Brain pericyte (primary cell): ENCODE measurements at places on chromosomes 6 and 20.

- DNase-seq: no peak
Measured at GRCh38 chr20:17619351-17620093, 49.6 kb downstream of the DSTN start.

- DNase-seq: no peak
Measured at GRCh38 chr6:119493980-119494379, 144.4 kb upstream of the MAN1A1 start.

- DNase-seq: no peak
Measured at GRCh38 chr6:146813554-146813953, 214.8 kb downstream of the ADGB start.

- no peak for DNase-seq
Measured at GRCh38 chr6:20444786-20445271, 43.1 kb downstream of the E2F3 start.

- no peak for DNase-seq
Measured at GRCh38 chr6:119296036-119297035, 53.2 kb downstream of the MAN1A1 start.

- no peak for DNase-seq
Measured at GRCh38 chr20:55472704-55473103, 532.6 kb downstream of the CBLN4 start.

DNA sequence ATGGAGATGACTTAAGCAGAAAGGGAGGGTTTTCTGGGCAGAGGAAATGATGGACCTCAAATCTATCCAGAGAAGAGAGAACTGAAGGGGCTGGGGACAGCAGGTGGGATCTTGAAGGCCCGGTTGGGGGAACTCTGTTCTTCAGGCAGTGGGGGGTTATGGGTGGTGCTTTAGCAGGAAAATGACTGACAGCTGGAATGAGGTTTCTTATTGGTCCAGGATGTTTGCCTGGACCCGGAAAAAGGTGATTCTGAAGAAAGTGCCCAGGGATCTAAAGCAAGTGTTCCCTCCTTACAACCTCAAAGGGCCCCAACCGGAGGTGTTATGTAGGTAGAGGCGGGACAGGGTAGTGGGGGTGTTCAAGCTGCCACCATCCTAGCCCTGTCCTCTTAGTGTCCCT lies 11.3 kb upstream of the LKAAEAR1 start:
- no peak for DNase-seq
